ENCODE measurements at places on chromosomes 7 and 10. TPM values are rescaled to one million over a fixed set of nuclear protein-coding genes. Genes with fewer than 3 reads are reported as not detected.

DEPP1 gene
- total RNA-seq: 7.4 TPM

TWIST1 gene
- 0.22 TPM for total RNA-seq

SLC18A3 gene
- not detected for total RNA-seq

ZPBP gene
- not detected for total RNA-seq

SRRT gene
- total RNA-seq: 154 TPM

ANKRD61 gene
- not detected for total RNA-seq

NEURL1 gene
- total RNA-seq: 1.3 TPM

EPHB6 gene
- total RNA-seq: 0.75 TPM

STEAP1 gene
- 3.4 TPM for total RNA-seq

JAZF1 gene
- total RNA-seq: 1.3 TPM

AKR1C3 gene
- 2.2 TPM for total RNA-seq

DNA sequence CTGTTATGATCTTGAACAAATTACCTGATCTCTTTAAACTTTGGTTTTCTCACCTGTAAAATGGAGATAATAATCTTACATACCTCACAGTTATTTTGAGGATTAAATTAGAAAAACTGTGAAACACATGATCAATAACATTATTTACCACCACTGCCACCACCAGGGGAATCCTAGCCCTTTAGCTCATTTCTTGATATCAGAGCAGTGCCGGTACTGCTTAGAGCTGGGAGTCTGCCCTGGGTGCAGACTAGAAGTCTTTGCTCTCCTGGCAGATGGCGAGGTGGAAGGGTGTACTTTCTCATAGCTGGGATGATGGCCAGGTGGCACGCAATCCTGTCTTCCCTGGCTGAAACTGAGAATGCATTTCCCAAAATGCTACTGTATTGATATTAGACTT lies 12.7 kb upstream of the EFCAB10 start:
- no peak for DNase-seq

DNA sequence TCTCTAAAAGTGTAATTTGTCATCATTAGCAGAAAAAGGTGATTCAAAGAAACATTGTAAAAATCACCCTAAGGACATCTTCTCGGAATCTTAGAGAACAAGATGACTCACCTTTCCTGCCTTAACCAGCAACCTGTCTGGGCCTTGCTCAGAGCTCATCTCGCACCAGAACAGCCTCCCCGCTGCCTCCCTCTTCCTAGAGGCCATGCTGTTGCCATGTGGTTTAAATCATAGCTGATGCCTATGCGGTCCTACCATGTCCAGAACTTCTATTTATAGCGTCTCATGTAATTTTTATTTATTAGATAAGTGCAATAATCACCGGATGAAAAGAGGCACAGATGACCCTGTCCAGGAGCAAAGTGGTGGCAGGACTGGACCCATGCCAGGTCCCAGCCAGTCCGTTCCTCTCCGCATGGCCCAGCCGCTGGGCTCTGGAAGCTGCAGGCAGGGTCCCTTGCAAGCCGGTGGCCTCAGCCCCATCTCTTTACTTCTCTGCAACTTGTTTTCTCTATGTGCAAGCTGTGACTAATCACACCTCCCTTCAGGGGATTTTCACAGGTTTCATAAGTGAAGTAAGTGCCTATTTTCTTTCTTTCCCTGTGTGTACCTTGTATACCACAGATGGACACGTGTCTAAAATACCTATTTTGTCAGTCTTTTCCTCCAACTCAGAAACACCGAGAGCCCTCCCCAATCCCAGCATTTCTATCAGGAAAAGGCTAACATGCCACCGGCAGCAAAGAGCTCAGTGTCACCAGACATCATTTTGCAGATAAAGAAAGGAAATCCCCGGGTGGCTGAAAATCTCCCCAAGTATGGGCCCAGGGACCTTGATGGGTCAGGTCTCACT lies 27.1 kb downstream of the KLF6 start:
- DNase-seq: peak; percentile 79

DNA sequence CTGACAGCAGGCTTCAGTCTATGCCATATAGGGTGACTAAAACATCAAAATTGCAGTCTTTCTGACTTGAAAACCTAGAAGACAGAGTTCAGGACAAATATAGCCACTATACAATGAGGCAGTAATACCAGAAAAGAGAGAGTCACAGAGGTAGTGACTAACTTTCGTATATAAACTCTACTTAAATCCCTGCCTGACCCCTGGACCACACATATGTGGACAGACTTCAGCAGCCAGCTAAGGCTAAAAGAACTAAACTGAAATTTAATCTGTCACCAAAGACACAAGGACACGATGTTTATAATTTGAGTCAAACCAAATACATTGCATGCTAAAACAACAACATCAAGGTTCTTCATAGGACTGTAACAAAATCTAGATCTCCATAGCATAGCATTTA lies 64.6 kb upstream of the MACROH2A2 start:
- DNase-seq: no peak

DNA sequence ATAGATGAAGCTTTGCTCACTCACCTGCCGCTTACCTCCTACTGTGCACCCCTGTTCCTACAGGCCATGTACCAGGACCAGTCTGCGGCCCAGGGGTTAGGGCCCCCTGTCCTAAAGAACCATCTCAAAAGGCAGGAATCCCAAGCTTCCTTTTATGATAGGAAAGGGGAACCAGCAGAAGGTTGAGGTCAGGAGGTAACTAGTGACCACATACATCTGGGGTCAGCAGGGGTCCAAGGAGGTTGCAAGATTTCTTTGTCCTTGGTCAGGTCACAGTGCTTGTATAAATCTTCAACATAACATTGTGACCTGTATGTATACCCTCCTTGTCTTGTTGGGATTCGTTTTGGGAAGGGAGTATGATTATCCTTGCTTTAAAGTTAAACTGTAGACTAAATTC lies 73.8 kb downstream of the OAT start:
- DNase-seq: no peak

DNA sequence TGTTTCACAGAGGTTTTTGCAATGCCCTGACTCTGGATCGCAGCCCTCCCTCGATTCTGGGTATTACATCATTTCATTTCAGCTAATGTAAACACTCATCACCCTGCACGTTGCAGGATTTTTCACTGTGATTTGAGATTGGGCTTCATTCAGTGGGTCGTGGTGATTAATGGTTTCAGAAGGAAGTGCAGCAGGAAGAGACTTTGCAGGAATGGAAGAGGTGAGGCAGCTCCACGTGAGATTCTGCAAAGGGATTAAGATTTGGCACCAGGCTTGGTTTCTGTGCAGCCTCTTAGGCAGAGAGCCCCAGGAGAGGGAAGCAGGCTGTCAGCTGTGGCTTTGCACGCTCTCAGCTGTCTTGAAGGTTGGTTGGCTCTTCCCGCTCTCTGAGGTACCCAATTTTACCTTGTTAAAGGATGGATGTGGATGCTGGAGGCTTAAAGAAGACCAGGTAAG lies 95.2 kb downstream of the PLCE1 start:
- no peak for DNase-seq

GRCh38 chr7:55244006-55244745 lies 121.0 kb upstream of the LANCL2 start:
- no peak for DNase-seq

DNA sequence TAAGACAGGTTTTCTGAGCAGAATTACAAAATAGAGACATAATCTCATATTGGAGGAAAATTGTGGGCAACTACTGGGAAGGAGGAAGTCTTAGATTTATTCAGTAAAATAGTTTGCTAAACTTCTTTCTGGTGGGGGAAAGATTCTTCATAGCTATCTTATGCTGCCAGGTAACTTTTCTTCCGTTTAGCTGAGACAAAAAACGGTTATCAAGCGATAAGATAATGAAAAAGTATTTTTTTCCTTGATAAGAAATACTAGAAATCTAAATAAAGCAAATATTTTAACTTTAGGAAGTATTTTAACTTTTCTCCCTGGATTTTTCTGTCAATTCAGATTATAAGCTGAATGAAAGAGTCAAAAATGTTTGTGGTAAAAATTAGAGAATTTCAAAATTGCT lies 52.3 kb downstream of the JMJD1C start:
- no peak for DNase-seq

- DNase-seq: no peak
These were observed 51.6 kb upstream of the RASGEF1A start for GRCh38 chr10:43318456-43318855.

GRCh38 chr10:59887006-59887405 lies 19.4 kb downstream of the CCDC6 start:
- no peak for DNase-seq

DNA sequence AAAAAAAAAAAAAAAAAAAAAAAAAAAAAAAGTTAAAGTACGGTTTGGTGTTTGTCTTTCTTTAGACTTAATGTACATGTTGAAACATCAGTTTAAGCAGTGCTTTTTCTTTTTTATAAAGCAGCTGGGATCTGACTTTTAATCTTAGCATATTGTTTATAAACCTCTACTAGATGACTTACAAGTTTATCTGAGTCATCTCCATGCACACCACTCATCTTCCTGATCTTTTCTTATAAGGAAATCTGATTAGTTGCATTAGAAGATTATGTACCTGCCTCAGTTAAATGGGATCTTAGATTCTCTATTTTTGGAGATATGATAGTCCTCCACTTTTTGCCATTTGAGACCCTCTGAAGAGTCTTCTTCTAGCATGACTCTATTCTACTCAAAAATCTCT lies 391.9 kb upstream of the LRGUK start:
- no peak for DNase-seq

DNA sequence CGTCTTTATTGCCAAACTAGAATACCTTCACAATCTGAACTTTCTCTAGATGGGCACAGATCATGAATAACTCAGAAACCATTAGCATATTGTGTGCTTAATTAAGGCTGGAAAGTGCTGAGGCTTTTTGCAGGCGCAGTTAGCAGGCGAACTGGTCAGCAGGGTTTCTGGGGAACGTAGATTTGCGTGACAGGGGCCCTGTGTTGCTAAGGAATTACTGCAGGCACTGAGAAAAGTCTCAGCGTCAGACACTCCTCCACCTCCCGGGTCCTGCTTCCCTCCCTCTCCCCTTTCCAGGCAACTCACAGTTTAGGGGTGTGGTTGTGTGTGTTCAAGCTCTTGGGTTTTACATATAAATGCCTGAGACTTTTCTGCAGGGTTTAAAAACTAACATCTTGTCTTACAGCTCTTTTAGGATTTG lies 2.2 kb downstream of the MAP3K8 start:
- no peak for DNase-seq

GRCh38 chr10:6386346-6386745 lies 183.6 kb downstream of the PFKFB3 start:
- DNase-seq: no peak

- DNase-seq: no peak
These were observed 27.0 kb downstream of the HSPA12A start for GRCh38 chr10:116715341-116715740.

- no peak for DNase-seq
These were observed 90.3 kb downstream of the JMJD1C start for GRCh38 chr10:63375458-63375857.

DNA sequence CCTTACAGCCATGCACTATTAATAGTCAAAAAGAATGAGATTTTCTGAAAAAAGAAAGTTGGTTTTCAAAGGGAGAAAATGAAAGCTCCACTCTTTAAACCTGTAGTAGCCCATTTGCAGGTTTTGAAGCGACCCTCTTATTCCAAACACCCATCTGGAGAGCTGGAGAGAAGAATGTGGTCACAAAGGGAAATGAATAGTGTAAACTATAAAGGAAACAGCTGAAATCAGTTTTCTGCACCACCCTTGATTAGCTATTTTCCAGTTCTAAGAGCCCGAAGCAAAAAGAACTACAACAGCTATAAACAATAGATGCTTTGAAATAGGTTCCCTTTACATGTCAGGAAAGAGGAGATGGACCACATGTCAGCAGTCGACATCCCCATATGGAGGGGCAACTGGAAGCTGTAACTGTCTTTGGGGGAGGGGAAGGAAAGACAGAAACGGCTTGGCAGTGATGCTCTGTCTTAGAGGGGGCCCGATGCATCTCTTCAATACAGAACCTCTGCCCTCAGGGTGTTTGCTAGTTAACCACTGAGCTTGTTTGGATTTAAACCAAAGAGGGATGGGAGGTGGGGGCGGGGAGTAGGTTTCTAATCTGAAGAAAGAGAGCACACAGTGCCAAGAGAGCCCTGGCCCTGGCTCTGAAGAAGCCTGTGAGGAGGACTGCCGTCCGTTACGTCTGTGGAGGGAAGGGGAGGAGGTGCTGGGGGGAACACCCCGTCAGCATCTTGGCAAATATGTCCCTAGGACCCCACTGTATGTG lies 55.3 kb downstream of the CPVL start:
- no peak for DNase-seq

- no peak for DNase-seq
These were observed 28.1 kb upstream of the NFKB2 start for GRCh38 chr10:102367441-102367840.

- no peak for DNase-seq
These were observed 125.9 kb downstream of the CDH23 start for GRCh38 chr10:71522442-71523144.

DNA sequence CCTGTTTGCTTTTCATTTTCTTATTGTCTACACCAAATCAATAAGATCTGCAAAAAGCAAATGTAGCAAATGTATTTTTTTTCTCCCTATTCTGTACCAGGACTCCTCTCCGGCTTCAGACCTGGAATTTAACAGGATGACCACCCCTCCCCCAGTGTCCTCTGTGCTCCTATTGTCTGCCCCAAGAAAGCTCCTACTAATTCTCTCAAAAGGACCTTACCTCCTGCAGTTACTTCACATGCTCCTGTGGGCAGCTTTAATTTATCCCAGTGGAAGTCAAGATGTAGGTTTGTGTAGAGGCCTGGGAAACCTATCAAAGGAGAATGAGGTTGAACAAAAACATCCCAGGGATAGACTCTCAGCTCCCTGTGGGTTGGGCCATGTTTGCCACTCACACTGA lies 31.3 kb downstream of the PLXNA4 start:
- DNase-seq: no peak

DNA sequence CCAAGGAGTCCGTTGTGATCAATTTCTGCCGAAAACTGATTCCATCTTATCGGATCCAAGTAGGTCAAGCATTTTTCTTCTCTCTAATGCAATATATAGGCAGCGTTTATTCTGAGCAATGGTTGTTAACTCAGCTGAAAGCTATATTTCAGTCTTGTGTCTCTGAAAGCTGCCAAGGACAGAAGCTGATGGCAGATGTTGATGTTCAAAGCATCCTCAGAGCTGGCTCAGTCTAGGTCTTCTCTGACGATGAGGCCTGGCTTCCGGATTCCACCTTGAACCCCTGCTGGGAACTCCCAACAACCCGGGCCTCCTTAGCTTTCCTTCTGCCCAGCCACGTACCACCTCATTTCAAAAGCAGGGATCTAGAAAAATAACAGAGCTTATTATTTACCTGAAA lies 863.6 kb downstream of the NRG3 start:
- DNase-seq: no peak

GRCh38 chr7:129341816-129342806 lies 92.1 kb upstream of the STRIP2 start:
- DNase-seq: no peak

- DNase-seq: no peak
These were observed 386.6 kb downstream of the DPP6 start for GRCh38 chr7:154438571-154439367.

DNA sequence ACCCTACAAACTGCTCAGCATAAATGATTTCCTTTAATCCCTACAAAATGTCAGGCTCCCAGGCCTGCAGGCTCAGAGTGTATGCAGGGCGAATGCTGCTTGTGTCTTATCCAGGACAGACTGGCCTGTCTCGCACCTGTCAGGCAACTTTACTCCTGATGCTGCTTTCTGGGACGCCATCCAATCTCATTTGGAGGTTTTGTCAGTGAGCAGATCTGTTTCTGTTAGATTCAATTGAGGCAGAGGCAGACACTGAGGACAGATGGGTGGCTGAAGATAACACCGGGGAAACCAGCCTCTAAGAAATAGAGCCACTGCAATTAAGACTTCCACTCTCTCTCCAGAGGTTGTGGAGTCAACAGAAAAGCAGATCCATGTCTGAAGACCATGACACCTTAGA lies 115.6 kb downstream of the DPP6 start:
- DNase-seq: no peak

All from epithelial cell of proximal tubule (primary cell).